ENCODE measurements at places on chromosomes 1 and 21.

GRCh38 chr1:232127190-232127589, 500.6 kb downstream of the DISC1 start:
- DNase-seq: peak; percentile 1

GRCh38 chr1:209517681-209518050, 65.8 kb upstream of the CAMK1G start:
- no peak for DNase-seq

GRCh38 chr1:26597629-26598039, 68.1 kb downstream of the RPS6KA1 start:
- DNase-seq: peak; percentile 85

DNA sequence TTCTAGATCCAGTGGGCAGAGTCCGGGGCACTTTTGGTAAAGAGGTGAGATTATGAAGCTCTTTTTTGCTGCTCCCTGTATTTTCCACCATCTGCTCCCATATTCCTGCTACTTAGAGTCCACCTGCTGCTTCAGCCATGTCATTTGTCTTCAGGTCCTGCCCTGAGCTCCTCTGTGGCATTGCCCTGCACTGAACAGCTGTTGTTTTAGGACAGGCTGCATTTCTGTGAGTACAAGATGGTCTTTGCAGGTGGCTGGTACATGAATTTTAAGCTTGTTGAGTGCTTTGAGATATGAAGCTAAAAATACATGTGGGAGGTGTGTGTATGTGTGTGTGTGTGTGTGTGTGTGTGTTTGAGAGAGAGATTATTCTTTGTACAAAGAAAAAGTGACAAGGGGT, 21.9 kb downstream of the MT1HL1 start:
- DNase-seq: no peak

GRCh38 chr1:180505732-180506335, 3.5 kb upstream of the ACBD6 start:
- no peak for DNase-seq

- DNase-seq: no peak
Observed at GRCh38 chr1:24084050-24084449, 27.9 kb downstream of the MYOM3 start.

DNA sequence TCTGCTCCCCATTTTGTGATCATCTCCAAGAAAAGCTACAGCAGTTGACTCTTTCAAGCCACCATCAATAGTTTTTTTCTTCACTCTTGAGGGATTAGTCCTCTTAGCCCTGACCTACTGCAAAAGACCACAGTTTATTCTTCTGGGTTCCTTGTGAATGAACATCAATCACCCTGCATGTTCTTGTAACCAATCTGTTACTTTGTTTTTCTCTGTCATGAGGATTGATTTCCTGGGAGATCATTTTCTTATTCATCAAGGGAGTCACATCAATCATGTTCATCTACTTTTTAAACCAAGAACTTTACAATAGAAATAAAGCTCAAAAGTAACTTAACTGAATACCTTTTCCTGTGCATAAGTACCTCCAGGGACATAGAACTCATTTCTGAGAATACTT, 21.8 kb downstream of the ILDR2 start:
- DNase-seq: no peak

GRCh38 chr1:36369061-36369861, 16.5 kb downstream of the STK40 start:
- DNase-seq: peak; percentile 93

GRCh38 chr1:226650236-226650841, 88.7 kb downstream of the ITPKB start:
- peak; percentile 88 for DNase-seq

- DNase-seq: no peak
Observed at GRCh38 chr21:43771199-43771675, 4.9 kb downstream of the CSTB start.

- DNase-seq: peak; percentile 67
Observed at GRCh38 chr1:18100491-18101063, 7.0 kb upstream of the IGSF21 start.

- DNase-seq: peak; percentile 84
Observed at GRCh38 chr1:229537894-229538293, 20.6 kb downstream of the ABCB10 start.

DNA sequence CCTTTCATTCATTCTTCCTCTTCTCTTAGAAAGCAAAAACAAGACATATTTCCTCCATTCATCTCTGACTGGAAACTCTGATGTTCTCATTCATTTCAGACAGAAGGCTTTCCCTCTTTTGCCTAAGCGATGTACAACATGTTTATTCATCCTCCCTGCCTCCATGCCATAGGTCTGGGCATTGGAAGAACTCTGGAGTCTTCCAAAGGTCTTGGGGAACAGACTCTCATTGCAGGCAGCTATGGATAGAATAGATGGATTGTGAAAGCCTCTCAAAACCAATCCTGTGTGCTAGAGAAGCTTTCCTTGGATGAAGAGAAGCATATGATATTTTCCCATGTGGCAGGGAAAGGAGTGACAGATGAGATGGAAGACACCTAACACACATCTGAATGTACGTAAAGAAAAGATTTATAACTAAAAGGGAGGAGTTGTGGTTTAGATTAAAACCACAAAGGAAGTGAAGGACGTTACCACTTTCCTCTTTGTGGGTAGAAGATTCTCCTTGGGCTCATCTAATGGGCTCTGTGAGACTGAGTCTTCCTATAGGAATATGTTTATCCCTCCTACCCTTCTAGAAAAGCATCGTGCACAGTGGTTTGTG, 38.7 kb downstream of the BCL9 start:
- no peak for DNase-seq

DNA sequence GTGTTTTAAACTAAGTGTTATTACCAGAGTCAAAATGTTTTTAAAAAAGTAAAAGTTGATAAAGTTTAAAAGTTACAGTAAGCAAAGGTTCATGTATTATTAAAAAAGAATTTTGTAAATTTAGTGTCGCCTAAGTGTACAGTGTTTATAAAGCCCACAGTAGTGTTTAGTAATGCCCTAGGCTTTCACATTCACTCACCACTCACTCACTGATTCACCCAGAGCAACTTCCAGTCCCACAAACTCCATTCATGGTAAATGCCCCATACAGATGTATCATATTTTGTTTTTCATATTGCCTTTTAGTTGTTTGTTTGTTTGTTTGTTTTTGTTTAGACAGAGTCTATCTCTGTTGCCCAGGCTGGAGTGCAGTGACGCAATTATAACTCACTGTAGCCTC, 353.8 kb upstream of the PTBP2 start:
- no peak for DNase-seq

- no peak for DNase-seq
Observed at GRCh38 chr1:220368352-220369265, 96.4 kb upstream of the RAB3GAP2 start.

DNA sequence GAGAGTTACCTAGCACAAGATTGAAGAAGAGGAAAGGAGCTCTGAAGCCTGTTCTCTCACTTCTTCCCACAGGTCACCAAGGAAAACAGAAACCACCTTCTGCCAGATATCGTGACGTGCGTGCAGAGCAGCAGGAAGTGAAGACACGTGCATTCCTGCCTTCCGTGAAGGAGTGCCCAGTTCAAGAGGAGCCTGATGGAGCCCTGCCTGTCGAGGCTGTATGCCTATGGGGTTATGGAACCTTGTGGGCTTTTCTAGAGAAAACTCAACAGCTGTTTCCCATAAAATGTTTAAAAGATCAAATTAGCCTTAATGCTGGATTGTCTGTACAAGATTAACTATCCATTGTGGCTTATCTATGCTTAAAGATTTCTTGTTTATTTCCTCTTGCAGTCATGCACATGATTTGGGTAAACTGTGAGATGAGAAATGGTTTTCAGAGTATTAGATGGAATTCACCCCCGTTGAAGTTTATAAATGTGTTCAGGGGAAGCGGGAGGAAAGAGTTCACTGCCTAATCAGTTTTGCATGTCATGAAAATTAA, 27.8 kb downstream of the NTPCR start:
- DNase-seq: no peak

GRCh38 chr21:42669041-42669440, 15.6 kb downstream of the PDE9A start:
- DNase-seq: no peak

GRCh38 chr1:215160351-215160750, 77.8 kb downstream of the KCNK2 start:
- DNase-seq: no peak

- DNase-seq: no peak
Observed at GRCh38 chr1:241870336-241870735, 22.3 kb downstream of the EXO1 start.

DNA sequence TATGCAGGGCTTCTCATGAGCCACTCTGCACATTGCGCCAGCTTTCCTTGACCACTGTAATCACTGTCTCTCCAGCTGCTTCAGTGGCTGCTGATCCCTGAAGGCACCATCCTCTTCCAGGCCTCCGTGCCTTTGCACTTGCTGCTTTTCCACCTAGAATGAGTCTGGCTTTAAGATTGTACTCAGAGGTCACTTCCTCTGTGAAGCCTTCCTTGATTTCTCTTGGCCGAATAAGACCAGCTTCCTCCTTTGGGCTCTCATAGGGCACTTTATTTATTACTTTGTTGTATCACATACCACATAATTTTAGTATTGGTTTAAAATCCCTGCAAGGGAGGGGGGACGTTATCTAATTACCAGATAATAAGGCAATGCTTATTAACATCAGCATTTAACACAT, 10.6 kb downstream of the CACNA1E start:
- no peak for DNase-seq

- no peak for DNase-seq
Observed at GRCh38 chr1:178937695-178938094, 66.8 kb upstream of the ANGPTL1 start.

GRCh38 chr1:8427986-8428385, 110.1 kb downstream of the SLC45A1 start:
- DNase-seq: peak; percentile 66

- no peak for DNase-seq
Observed at GRCh38 chr1:213828867-213829266, 158.9 kb upstream of the PROX1 start.

DNA sequence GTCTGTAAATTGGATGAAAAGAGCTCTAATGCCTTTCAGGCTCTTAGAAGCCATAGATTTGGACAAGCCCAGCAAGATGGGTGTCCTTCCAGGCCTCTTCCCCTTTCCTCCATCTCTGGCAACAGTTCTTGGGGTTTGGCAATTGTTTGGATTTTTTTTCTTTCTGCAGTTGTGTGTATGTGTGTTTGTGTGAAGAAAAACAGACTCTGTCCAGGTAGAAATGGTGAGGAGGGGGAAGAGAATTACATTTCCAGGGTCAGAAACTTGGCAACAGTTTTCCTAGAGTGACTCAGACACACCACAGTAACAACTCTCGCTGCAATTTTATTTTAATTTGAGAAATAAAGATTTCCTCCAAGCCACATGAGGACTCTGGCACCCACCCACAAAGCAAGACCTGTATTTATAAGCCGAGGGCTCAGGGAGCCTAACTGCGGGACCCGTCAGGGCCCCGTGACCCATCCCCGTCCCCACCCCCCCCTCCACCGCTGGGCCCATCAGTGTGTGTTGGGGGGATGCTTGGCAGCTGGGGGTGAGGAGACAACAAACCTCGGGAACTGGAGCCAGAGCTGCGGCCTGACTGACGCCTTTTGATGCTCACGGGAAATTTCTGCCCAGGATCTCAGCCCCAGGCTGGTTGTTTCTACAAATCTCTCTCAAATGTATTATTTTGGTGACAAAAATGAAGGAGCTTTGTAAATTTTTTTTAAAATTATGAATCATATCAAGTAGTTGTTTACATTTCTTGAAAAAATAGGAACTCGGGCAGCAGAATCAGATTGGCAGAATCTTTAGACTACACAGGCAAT, 4.4 kb downstream of the TMEM200B start:
- DNase-seq: no peak

DNA sequence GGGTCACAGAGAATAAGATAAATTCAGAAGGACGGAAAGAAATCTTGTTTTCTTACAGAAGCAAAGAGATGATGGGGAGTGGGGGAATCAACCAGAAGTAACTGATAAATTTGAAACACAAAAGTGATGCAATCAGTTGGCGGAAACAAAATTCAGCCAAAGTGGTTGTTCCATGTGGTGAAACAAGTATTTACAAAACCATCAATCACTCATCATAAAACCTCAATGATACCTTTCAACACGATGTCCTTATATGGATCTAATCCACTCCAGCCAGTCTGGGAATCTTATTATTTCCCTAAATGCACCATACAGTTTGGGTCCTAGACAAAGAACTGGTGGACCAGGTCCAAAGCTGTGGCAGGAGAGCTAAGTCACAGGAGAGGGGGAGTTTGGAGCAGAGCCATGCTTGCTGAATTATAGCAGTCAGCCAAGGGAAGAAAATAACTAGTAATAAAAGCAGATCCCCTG, 303.8 kb upstream of the LRRC7 start:
- DNase-seq: no peak

DNA sequence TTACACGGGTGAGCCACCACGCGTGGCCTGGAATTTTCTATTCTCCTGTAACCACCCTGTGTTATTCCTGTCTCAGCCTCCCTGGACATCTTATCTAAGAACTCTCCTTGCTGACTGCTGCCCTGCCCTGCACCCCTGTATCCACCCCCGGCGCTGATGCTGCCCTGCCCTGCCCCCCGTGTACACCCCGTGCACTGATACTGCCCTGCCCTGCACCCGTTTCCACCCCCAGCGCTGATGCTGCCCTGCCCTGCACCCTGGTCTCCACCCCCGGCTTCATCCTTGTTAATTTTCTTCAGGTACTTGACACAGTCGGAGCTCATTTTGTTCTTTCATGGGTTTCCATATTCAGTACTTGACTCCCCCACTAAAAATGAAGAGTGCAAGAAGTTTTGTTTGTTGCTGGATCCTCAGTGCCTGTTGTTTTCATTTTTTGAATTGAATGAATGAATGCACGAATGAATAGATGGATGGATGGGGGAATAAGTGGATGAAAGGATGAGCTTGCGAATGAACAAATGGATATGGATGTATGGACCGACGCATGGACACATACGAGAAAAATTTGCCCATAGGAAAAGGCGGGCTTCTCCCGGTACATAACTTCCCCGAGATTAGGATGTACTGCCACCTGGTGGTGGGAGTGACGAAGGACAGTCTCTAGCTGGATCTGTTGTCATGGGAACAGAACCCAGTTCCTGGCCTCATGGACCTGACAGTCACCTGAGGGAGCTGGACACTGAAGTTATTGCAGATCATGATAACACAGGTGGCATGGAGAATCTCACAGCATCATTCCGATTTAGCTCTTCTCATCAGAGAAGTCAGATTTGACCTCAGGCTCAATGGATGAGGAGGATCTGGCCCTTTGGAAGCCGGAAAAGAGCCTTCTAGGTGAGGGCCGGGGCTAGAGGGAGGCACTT, 14.9 kb downstream of the AADACL4 start:
- DNase-seq: peak; percentile 78

GRCh38 chr21:45997495-45998275, 16.1 kb downstream of the COL6A1 start:
- DNase-seq: no peak

GRCh38 chr1:22747021-22747734, 36.5 kb downstream of the EPHB2 start:
- DNase-seq: no peak

GRCh38 chr21:39110431-39110830, 72.8 kb downstream of the PSMG1 start:
- DNase-seq: no peak

DNA sequence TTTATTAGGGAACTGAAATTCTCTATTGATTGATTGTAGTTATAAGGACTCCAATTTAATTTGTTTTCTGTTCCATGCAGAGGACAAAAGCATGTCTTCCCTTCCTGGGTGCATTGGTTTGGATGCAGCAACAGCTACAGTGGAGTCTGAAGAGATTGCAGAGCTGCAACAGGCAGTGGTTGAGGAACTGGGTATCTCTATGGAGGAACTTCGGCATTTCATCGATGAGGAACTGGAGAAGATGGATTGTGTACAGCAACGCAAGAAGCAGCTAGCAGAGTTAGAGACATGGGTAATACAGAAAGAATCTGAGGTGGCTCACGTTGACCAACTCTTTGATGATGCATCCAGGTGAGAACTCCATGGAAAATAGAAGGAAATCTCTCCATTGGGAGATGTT, 1.5 kb downstream of the SETDB1 start:
- DNase-seq: no peak

All from hematopoietic multipotent progenitor cell treated with erythropoietin and hydrocortisone succinate and interleukin-3 and kit ligand, for 6 days (in vitro differentiated cells).